ENCODE measurements at places on chromosomes 16 and 17.

DNA sequence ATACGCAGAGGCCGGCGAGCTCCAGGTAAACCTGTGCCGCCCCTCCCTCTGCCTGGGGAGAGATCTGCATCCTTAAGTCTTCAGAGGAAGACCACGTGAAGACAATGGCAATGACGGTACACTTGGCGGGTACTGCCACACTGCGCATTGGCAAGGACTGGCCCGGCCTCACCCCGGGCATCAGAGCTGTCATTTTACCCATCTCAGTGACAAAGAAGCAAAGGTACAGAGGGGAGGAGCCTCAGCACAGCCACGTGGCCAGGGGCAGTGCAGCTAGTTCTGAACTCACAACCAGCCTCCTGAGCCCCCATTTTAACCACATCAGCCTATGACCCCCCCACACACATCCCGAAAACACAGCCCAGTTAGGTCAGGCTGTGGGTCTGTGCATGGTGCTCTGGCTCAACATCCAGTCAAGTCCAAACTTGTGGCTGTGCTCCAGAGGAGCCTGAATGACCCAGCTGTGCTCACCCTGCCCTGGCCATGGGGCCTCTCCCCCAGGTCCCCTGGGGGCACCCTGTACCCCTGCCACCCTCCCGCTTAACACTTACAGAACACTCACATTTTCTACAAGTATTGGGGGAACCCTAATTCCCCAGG, 80.6 kb downstream of the C16orf95 start:
- DNase-seq = no peak

DNA sequence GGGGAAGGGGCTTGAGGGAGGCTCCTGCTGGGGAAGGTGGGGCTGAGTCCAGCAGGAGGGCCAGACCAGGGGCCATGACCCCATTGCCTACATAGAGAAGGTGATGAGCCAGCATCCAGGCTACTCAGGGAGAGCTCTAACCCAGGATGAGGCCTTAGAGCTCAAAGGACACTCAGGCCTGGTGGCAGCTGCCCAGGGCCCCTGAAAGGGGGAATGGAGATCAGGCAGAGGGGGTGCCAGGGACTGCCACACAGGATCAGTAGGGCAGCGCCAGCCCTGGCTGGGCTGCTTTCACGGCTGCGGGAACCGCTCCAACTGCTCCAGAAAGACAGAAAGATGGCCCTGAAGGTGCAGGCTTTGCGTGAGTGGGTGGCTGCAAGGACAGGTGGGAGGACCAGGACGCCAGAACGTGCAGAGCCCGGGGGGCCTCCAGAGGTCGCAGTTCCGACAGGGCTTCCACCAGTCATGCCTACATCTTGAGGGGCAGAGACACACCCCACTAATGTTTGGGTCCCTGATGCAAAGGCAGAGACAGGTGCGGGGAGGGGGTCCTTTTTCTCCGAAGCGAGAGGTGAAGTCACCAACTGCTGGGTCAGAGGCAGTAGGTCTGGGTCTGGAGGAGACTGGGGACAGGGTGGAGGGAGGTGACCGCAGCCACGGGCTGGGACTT, 882 bp upstream of the ATP6V0C start:
- peak; percentile 72 for DNase-seq

DNA sequence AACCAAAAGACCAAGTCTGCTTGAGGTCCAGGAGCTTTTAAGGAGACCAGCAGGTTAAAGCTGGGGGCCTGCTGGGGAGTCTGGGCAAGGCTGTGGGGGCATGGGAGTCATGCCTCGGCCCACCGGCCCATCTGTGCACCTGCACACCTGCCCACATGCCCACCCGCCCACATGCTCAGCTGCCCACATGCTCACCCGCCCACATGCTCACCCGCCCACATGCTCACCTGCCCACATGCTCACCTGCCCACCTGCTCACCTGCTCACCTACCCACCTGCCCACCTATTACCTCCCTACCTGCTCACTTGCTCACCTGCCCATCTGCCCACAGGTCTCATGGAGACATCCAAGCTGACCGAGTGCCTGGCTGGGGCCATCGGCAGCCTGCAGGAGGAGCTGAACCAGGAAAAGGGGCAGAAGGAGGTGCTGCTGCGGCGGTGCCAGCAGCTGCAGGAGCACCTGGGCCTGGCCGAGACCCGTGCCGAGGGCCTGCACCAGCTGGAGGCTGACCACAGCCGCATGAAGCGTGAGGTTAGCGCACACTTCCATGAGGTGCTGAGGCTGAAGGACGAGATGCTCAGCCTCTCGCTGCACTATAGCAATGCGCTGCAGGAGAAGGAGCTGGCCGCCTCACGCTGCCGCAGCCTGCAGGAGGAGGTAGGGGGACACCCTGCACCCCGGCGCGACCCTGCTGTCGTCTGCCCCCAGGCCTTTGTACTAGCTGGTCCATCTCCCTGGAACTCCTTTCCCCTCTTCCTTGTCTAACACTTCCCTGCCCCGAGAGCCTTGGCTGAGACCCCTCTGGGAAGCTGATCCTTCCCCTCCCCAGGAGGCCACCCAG, 14.0 kb downstream of the CARD14 start:
- no peak for DNase-seq

- DNase-seq = no peak
These were observed 9.0 kb downstream of the CCR7 start for GRCh38 chr17:40556198-40556661.

GRCh38 chr17:40518401-40519088, 17.1 kb upstream of the TNS4 start:
- DNase-seq = no peak

DNA sequence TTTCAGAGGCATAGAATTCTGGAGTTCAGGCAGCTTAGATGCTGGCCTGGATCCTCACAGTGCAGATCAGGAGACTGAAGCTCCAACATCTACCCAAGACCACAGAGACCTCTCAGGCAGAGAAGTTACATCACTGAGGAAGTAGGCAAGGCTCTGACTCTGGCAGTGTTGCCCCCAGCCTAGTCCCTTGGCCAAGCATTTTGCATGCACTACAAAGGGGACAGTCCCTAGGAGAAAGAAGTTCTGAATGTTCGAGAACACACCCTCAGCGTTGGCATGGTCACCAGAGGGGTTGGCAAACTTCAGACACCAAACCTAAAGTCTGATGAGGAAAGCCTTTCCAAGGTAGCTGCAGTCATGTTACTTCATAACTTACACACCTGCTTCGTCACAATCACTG, 2.5 kb downstream of the RANBP10 start:
- DNase-seq = no peak
